T-cell (primary cell): ENCODE measurements at places on chromosomes 1 and 21.

GRCh38 chr1:237858992-237859391 is 31.7 kb downstream of the ZP4 start:
- no peak for DNase-seq

GRCh38 chr1:234538930-234539649 is 60.1 kb upstream of the TARBP1 start:
- no peak for DNase-seq

DNA sequence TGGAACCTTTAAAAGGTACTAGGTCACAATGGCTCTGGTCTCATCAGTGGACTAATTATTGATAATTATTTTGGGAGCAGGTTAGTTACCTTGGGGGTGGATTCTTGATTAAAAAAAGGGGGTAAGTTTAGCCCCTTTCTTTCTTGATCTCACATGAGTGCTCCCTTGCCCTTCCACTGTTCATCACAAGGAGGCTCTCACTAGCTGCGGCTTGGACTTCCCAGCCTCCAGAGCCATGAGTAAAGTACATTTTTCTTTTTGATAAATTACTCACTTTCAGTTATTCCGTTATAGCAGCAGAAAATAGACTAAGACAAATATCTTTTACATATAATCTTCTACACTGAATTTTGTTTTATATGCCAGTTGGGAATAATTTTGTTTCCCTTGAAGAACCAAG is 254.8 kb upstream of the DEPDC1 start:
- no peak for DNase-seq

DNA sequence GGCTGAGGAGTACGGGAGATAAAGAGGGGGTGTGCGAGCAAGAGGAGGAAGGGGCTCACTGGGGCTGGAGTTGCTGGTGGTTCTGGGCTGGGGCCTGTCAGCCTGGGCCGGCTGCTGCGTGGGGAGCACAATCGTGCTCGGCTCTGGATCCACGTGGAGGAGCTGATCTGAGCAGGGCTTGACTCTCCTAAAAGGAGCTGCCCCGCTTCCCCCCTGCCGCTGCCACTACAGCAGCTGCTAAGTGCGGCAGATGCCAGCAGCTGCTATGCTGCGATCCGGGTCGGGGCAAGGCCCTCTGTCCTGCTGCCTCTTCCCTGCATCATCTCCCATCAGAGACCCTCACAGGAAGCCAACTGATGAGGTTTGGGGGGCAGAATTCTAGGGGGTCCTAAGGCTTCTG is 165.9 kb downstream of the PCBP3 start:
- no peak for DNase-seq

DNA sequence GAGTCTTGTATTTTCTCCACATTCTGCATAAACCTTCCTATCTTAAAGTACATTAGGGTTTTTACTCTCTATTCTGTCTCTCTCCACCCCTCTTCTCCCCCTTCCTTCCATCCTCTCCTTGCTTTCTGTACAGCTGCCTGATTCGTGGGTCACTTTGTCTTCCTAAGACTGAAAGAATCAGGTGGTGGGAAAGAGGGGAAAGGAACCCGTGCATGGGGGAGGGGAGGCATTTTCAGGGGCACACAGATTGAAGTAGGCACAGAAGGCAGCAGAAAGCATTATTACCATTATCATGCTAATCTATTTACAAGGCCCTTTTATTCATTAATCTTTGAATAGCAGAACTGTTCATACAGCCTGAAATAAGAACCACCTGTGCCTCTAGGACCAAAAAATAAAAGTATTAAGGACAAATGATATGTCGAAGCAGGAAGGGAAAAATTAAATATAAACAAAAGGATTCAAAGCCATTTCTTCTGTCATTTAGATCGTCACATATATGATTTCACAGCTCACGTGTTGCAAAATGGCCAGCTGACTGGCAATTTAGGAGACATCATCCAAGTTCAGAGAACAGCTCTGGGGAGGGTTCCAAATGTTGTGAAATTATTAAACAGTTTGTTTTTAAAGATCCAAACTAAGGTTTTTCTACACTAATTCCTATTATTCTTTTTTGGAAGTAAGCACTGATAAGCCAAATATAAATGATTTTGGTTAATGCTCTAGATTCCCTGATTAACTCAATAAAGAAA is 154.6 kb downstream of the PBX1 start:
- no peak for DNase-seq
